ENCODE measurements at places on chromosomes 3 and 15.

- no peak for DNase-seq
These were observed 298.1 kb downstream of the NSUN3 start for GRCh38 chr3:94360987-94361386.

GRCh38 chr3:46989146-46989810 lies 9.8 kb downstream of the NBEAL2 start:
- DNase-seq, result no peak

- DNase-seq, result no peak
These were observed 18.9 kb downstream of the NR1I2 start for GRCh38 chr3:119800844-119801243.

- no peak for DNase-seq
These were observed 191.0 kb downstream of the ERC2 start for GRCh38 chr3:56277236-56277635.

GRCh38 chr3:172142864-172143451 lies 103.6 kb downstream of the FNDC3B start:
- no peak for DNase-seq

DNA sequence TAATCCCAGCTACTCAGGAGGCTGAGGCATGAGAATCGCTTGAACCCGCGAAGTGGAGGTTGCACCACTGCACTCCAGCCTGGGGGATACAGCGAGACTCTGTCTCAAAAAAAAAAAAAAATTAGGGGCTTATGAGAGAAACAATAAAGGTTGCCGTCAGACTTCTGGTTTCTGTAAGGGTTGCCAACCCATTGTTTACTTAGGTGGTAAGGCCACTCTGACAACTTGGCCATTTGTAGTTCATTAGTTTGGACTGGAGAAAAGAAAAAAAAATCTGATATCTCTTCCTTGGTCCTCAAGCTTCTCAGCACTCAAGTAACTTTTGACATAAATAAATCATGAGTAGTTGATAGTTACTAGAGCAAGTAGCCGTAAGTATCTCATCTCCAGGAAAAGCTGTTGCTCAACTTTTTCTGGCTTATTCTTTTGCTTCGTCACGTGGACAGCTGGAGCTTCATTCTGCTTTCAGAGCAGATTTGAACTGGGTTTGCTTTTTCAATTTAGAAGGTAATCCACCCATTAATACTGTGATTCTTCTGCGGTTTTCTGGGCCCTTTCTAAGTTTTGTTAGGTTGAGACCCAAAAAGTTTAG lies 9.4 kb downstream of the SNX1 start:
- DNase-seq, result no peak

GRCh38 chr15:74642734-74643664 lies 27.4 kb downstream of the CLK3 start:
- DNase-seq, result no peak

DNA sequence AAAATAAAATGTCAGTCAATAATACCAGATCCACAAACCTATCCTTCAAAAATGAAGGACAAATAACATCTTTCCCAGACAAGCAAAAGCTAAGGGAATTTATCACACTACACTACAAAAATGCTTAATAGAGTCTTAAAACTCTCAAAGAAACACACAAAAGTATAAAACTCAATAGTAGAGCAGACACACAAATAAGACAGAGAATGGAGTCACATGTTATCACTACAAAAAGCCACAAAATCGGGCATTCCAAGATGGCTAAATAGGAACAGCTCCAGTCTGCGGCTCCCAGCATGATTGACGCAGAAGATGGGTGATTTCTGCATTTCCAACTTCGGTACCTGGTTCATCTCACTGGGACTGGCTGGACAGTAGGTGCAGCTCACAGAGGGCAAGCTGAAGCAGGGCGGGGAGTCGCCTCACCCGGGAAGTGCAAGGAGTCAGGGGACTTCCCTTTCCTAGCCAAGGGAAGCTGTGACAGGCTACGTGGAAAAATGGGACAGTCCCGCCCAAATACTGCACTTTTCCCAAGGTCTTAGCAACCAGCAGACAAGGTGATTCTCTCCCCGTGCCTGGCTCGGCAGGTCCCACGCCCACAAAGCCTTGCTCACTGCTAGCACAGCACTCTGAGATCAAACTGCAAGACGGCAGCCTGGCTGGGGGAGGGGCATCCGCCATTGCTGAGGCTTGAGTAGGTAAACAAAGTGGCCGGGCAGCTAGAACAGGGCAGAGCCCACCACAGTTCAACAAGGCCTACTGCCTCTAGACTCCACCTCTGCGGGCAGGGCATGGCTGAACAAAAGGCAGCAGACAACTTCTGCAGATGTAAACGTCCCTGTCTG lies 46.3 kb downstream of the SENP7 start:
- DNase-seq, result no peak

- no peak for DNase-seq
These were observed 13.9 kb downstream of the RASGRF1 start for GRCh38 chr15:79076661-79077060.

- no peak for DNase-seq
These were observed 39.2 kb upstream of the LEKR1 start for GRCh38 chr3:156787001-156787400.

- no peak for DNase-seq
These were observed 104.6 kb downstream of the EOMES start for GRCh38 chr3:27617552-27617951.

GRCh38 chr3:187629711-187630110 lies 40.5 kb downstream of the SST start:
- DNase-seq, result no peak

DNA sequence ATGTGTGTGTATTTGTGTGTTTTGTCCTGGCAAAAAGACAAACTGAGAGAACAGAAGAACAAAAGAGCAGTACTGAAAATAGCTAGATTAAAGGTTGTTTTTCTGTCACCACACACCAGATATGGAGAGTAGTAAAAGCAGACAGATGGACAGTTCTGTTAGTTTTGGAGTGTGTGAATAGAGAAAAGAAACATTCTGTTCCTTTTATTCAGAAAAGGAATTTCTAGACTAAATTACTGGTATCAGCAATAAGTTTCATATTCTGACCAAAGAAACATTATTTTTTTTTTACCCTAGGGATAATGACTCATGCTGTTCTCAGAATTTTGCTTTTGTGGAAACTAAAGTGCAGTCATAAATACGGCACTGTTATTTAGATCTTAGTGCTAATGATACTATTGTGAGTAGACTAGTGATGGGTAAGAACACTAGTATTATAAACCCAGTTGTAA lies 32.9 kb downstream of the PIK3CA start:
- no peak for DNase-seq

- no peak for DNase-seq
These were observed 56.8 kb upstream of the SLC6A6 start for GRCh38 chr3:14345496-14346150.

GRCh38 chr15:81052046-81052445 lies 51.3 kb downstream of the TLNRD1 start:
- no peak for DNase-seq

DNA sequence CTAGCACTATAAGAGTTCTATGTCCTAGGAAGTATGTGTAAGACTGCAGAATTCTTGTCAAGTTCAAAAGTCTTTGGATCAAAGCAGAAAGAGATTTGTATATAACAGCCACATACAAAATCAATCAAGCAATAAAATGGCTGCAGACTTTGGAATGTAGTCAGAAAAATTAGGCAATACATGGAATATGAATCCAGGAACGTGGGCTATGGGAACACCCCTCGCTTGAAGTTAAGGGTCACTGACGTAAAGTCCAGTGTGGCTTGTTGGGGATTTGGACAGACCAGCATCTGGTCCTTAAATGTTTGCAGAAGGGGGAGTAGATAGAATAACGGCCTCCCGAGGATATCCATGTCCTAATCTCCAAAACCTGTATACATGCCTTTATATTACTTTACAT lies 178.6 kb downstream of the ADAMTS9 start:
- DNase-seq, result no peak

DNA sequence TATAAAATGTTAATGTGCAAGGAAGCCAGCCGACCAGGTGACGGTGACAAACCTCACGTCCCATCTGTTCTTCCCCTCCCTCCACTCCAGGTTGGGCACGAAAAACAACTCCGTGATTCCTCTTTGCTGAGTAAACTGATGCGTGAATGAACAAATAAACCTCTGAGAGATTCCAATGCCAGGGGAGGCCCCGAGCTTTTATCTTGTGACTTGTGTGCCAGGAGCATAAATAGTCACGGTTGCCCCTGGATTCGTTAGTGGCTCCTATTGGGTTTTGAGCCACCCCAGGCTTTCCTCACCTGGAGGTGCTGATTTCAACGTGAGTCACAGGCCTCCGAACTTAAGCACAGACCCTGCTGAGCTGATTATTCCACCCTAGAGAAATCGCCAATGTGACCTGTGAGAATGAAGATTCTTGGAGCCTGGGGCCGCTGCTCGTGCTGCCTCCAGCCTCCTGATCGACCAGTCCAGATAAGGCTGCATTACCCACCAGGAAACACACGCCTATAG lies 119.2 kb downstream of the SHQ1 start:
- no peak for DNase-seq

DNA sequence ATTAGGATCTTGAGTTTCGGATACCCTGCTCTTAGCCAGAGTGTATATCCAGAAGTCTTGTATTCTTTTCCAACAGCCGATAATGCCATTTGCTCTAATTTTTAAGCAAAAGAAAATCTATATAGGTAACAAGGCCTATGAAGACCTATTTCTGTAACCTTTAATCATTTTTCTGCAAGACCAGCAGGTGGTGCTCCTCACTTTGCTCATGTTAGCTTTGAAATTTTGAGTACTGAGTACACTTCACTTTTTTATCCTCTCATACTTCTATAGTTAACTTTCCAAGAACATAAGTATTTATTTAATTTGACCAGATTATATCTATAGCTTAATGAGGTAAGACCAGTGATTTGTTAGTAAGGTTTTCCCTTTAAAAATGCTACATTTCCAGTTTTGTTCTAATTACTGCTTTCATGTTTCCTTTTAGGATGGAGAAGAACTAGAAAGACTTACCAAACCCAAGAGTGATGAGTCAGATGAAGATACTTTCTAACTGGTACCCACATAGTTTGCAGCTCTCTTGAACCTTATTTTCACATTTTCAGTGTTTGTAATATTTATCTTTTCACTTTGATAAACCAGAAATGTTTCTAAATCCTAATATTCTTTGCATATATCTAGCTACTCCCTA lies 20.5 kb downstream of the SLC35A5 start:
- DNase-seq, result no peak

DNA sequence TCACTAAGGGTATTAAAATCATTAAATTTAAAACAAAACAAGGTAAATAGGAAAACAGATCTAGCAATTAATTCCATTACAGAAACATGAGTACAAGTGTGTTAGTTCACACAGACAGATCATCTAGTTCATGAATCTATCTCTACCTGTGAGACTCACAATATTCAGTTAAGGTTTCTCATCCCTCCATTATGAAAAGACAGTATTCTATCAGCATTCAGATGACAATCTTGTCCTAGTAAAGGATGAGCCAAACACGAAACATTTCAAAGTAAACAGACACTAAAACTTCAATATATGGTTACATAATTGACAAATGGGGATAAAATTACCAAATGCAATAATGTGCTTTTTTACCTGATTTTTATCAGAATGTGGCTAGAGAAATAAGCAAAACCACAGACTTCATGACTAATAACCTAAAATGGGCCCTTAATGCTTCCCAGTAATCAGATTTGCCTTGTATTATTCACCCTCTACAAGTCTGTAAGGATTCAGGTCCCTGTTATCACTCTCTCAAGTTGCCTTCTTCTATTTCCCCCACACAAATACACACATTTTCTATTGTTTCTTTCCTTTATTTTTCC lies 126.8 kb downstream of the DLG1 start:
- no peak for DNase-seq

DNA sequence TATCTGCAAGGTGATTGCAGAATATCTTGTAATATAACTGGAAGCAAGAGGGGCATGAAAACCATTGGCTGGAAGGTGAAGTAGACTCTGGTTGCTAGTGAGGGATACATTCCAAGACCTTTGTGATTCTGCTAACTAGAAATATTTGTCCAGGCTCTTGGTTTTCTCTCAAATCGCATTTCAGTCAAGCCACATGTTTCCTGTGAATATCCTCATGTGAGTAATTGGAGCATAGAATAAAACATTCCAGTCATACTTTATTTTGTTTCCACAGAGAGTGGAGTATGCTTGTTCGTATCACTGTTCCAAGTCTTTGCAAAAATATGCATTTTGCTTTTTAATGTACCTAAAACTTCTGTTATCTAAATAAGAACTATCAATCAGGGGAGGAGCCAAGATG lies 850.0 kb downstream of the EPHA3 start:
- DNase-seq, result no peak

DNA sequence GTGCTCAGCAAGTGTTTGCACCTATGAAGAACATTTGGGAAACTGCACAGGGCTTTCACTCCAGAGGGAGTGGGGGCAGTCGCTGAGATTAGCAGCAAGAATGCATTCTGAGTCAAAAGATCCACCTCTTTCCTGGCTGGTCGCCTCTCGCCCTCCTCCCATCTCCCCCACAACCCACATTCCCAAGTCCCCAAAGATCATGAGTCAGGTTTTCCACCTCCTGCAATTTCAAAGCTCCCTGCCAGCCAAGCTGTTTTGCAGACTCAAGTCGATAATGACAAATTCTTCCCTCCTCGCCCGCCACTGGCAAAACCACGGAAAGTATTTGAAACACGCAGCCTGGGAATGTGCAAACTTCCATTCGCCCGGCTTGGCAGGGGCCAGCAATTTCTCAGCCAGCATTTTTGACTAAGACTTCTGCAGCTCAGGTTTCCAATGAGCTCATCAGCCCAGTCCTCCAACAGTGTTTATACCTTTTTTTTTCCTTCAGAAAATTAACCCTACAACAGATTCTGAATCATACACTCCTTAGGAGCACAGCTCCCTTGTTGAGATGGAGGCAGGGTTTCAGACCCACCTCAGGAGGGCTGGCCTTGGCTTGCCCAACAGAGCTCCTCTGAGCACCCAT lies 181.4 kb downstream of the SMAD6 start:
- no peak for DNase-seq

DNA sequence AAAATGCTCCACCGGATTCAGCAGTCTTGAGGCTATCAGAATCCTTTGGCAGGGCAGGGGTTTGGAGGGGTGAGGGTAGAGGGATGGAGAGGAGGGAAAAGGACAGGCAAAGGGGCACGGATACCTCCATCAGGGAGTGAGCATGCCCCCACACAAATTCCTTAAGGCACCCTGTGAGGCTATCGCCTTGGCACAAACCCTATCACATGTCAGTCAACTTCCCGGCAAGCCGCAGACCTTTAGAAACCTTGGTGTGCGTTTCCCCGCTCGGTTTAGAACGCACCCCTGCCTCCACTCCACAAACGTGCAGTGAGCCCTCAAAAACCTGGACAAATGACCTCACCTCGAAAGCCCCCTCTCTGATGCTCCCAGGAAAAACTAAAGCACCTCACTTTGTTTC lies 422 bp upstream of the SETMAR start:
- DNase-seq, result no peak

DNA sequence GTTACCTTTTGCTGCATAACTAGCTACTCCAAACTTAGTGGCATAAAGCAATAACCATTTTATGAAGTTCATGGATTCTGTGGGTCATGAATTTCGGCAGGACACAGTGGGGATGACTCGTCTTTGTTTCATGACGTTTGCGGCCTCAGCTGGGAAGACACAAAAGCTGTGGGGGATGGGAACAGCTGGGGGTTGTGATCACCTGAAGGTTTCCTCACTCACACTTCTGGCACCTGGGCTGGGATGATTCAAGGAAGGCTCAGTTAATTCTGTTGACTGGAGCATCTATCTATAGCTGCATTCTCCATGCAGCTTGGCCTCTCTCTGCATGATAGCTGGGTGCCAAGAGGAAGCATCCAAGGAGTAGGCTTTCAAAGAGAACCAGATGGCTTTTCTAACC lies 332.8 kb downstream of the ULK4 start:
- DNase-seq, result no peak

- no peak for DNase-seq
These were observed 379.0 kb upstream of the TPM1 start for GRCh38 chr15:62663547-62663946.

- no peak for DNase-seq
These were observed 60.8 kb downstream of the SNRK start for GRCh38 chr3:43346978-43347749.

All from stimulated activated CD8-positive, alpha-beta memory T cell treated with anti-CD3 and anti-CD28 coated beads, Interleukin-7, amount 100 ng/mL, for 24 hours (primary cell).